ENCODE measurements at places on chromosomes 4 and X.

- no peak for DNase-seq
Measured at GRCh38 chrX:17939724-17940123, 78.6 kb upstream of the RAI2 start.

GRCh38 chrX:144722307-144722706 lies 525.0 kb upstream of the SPANXN1 start:
- DNase-seq, result no peak

DNA sequence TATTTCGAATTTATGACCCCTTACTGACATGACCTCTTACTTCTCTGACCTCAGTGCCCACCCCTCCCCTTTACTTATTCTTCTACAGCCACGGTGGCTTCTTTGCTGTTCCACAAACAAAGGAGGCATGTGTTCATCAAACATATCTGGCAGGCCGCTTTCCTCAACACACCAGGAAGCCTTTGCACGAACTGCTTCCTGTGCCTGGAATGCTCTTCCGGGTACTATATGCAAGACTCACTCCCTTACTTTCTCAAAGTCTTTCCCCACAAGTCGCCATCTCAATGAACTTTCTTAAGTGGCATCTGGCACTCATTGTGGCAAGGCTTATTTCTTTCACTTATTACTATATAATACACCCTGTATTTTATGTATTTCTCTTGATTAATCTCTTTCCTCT lies 351.5 kb upstream of the DDX53 start:
- DNase-seq, result no peak

GRCh38 chrX:6599230-6599860 lies 64.4 kb upstream of the VCX3A start:
- DNase-seq, result no peak

- no peak for DNase-seq
Measured at GRCh38 chr4:100014616-100015015, 64.5 kb upstream of the H2AZ1 start.

GRCh38 chrX:17459008-17459611 lies 84.1 kb downstream of the NHS start:
- DNase-seq, result no peak

- no peak for DNase-seq
Measured at GRCh38 chr4:169239221-169239905, 31.4 kb downstream of the SH3RF1 start.

GRCh38 chrX:9316096-9316495 lies 148.8 kb upstream of the TBL1X start:
- no peak for DNase-seq

Data from RCC 7860 (cell line).